ENCODE measurements at places on chromosomes 6 and 20. TPM values are rescaled to one million over a fixed set of nuclear protein-coding genes. Genes with fewer than 3 reads are reported as not detected.

Gene MYB
- not detected for total RNA-seq

- no peak for DNase-seq
Observed at GRCh38 chr6:130810307-130811030, 16.7 kb upstream of the SMLR1 start.

DNA sequence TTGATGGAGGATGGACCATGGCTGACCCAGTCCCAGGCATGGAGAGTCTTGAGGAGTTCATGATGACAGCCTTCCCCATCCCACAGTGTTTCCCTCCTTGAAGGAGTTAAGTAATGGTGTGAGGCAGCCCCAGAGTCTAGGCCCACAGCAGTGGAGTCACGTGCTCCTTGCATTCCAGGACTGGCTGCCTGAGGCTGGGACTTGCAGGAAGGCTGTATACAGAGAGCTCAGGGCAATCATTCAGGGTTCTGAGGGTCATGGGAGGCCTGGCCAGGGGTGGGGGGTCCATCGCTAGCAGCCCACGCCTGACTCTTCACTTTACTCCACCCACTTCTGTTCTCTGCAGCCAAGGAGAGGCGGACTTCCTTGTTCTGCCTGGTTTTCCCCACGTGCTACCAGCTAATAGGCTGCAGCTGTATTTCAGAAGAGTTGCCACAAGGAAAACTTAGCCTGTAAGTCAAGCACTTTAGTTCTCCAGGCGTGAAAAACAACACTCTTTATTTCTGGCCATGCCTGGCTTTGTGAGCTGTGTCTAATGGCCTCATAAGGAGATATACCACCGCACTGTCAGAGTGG lies 272.5 kb downstream of the DHX35 start:
- DNase-seq: no peak

DNA sequence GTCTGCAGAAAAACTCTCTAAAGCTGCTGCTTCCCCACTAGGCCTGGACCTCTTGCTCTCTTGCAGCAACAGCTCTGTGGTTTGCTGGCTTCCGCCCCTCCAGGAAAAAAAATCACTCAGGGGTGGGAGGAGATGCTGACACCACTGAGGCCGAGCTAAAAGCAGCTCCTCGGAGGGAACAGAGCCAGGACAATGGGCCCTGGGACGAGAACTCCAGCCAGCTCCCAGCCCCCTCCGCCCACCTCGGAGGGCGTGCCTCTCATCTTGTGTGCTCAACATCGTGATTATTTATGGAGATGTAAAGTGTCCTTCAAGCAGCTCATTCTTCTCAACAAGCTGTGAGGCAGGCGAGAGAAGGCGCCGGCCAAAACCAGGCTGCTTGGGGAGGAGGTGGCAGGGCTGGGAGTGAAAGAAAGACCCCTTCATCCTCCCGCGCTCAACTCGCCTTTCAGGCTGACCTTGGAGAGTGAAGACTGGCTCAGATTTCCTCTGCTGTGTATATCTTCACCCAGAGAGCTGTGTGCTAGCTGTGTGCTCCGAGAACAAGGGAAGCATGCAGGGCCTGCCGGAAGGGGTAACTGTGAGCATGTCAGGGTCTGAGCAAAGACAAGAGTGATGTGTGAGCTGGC lies 53.5 kb upstream of the LRFN2 start:
- DNase-seq: no peak

DNA sequence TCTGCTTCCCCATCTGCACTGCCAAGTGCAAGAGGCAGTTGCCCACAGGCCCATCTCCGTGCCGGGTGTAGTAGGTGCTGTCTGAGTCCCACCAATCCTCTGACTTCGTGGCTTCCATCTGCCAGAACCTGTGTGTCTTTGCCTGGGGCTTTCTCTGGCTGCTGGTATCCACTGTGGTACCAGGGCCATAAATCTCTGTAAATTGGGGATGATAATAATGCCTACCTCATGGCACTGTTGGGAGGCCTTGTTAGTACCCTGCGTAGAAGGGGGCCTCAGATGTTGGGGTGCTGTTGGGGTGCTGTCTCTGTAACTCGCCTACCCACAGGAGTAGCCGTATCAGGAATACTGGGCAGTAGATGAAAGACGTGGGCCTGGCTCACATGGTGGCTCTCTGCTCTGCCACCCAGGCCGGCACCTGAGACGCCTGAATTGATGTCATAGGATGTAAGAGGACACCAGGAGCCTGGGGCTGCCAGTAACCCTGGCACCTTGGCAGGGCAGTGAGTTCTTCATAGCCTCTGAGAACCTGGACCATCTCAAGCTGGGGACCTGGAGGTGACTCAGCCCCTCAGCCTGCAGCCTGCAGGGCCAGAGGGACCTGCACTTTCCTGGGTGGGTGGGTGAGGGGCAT lies 94.1 kb upstream of the RNF24 start:
- DNase-seq: no peak

DNA sequence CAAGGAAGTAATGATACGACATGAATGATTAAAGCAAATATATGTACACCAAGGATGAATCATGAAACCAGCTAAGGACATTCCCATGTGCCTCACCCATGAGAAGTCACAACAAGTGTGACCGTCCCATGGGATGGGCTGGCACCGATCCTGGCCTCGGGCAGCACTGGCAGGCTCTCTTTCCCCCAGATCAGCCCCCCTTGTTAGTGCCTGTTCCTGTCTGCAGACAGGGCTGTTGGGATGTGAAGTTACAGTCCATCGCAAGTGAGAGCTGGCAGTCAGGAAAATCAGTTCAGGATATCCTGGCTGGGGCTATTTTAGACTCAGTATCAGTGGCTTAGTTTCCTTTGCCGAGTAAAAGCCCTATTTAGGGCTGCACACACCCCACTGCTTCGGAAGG lies 129.2 kb upstream of the SNX9 start:
- DNase-seq: no peak

GRCh38 chr6:158019416-158019815 lies 37.8 kb downstream of the SYNJ2 start:
- no peak for DNase-seq
